Activated T-helper 1 cell treated with anti-CD3 and anti-CD28 coated beads, Interleukin-12 subunit alpha, Interleukin-12 subunit beta, Interleukin-2, Interleukin-4 antibody, amounts not matched to agents 30 ng/mL and 10 ng/mL and 1 ng/mL, durations not matched to agents 14 hours and 24 hours and 36 hours (primary cell): ENCODE measurements at places on chromosomes 5 and 9. TPM values are rescaled to one million over a fixed set of nuclear protein-coding genes. Genes with fewer than 3 reads are reported as not detected.

The SUSD3 gene
- total RNA-seq, result 31.7 and 33.2 TPM in 2 replicates

The DCAF12 gene
- total RNA-seq, result 49.7 and 52.8 TPM in 2 replicates

GRCh38 chr5:135715267-135716055 lies 119.0 kb upstream of the SLC25A48 start:
- no peak for DNase-seq

DNA sequence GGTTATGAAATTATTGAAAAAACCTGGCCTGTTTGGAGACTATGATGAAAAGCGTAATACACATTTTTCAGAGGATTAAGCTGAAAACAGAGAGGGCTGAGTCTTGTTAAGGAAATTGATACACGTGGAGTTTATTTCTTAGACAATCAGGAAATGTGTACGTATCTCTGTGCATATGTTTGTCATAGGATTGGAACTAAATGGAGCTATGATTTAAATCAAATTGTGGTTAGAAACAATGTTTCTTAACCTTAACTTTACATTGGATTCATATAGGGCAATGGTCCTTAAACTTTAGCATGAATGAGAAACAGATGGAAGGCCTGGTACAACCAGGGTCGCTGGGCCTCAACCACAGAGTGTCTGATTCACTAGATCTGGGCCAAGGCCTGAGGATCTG lies 451.6 kb downstream of the CDH18 start:
- no peak for DNase-seq

- no peak for DNase-seq
Observed at GRCh38 chr5:40916226-40916625, 6.9 kb downstream of the C7 start.

GRCh38 chr5:137148159-137148558 lies 351.0 kb downstream of the SPOCK1 start:
- DNase-seq, result no peak

- no peak for DNase-seq
Observed at GRCh38 chr9:33332011-33332410, 41.7 kb downstream of the NFX1 start.

DNA sequence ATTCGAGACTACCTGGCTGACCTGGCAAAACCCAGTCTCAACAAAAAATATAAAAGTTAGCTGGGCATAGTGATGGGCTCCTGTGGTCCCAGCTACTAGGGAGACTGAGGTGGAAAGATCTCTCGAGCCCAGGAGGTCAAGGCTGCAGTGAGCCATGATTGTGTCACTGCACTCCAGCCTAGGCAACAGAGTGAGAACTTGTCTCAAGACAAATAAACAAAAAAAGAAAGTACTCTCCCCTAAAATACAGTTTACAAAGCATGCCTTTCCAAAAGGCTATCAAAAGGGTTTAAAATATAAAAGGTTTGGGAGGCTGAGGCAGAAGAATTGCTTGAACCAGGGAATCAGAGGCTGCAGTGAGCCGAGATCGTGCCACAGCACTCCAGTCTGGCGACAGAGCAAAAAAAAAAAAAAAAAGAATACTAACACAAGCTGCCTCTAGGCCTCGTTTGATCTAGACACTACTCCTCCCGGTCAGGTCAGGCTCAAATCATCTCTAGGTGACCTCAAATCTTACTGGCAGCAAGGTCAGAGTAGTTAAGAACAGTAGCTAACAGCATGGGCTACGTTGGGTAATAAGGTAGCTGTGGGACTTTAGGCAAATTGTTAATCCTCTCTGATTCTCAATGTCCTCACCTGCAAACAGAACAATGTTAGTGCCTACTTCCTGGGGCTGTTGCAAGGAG lies 9.3 kb downstream of the NAIF1 start:
- DNase-seq, result no peak

DNA sequence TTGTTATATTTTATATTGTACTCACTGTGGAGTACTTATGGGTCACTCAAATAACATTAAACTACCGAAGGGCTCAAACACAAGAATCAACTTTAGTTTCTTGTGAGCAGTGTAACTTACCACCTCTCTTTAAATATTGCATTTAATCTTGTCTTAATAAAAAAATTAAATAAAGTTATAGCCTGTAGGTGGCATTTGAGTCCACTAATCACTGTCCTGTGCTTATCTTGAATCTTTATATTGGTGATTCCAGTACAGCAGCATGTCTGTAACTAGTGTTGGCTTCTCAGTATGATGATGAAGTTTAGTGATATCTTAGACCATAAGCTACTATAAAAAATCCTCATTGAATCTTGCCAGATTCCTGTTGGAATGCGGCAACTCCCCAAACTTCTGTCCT lies 313.8 kb downstream of the FAM170A start:
- DNase-seq, result no peak

DNA sequence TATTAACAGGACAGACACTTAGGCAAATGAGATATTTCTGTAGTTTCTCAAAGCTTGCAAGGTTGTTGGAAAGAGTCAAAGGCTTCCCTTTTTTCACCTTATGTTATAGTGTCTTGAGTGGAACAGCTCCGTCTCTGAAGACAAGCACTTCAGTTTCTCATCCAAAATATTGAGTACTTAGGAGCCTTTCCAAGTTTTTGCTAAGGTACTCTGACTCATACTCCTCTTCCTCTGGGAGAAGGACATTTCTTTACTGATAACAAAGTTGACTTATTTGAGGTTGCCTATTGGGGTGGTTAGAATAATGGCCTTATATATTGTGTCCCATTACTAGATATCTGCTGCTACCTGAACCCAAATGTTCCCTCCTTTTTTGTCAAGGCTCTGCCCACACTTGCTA lies 869.6 kb downstream of the MAT2B start:
- DNase-seq, result no peak

GRCh38 chr5:154544646-154545045 lies 66.6 kb upstream of the HAND1 start:
- DNase-seq, result no peak

DNA sequence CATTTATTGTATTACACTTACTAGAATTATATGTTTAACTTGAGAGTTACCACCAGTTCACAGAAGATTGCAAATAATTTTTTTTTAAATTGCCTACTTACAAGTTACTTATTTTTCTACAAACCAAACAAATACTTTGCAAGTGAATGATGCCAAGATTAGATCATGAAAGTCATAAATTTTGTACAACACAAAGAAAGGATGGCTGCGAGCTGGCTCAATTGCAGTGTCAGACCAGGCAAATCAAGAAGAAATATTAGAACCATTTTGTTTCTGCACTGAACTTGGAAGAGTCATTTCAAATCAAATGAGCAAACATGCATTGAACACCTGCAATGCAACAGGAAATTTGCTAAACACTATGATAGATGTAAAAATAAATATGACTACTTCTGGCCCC lies 97.3 kb downstream of the PLCXD3 start:
- no peak for DNase-seq

DNA sequence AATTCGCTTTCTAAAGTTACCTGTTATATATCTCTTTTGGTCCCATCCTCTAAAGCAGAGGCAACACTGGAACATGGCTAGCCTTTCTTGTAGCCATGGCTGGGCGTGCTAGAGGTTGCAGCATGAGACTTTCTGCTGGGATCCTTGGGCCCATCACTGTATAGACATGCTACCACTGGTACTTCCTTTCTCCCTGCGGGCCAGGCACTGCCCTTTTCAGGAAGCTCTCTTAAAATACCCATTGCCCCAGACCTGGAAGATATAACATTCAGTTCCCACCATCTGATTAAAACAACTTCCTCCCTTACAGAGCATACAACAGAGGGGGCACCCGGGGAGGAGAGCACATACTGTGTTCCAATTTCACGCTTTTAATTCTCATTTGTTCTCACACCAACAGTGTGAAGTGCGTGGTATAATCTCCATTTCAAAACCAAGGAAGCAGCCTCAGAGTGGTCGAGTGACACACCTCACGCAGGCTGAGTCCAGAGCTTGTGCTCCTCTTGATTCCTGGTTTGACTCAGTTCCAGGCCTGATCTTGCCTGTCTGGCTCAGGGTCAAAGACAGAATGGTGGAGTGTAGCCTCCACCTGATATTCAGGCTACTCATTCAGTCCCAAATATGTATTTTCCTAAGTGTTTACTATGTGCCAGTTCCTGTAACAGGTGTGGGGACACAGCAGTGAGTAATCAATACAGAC lies 22.6 kb downstream of the PTGS1 start:
- no peak for DNase-seq

DNA sequence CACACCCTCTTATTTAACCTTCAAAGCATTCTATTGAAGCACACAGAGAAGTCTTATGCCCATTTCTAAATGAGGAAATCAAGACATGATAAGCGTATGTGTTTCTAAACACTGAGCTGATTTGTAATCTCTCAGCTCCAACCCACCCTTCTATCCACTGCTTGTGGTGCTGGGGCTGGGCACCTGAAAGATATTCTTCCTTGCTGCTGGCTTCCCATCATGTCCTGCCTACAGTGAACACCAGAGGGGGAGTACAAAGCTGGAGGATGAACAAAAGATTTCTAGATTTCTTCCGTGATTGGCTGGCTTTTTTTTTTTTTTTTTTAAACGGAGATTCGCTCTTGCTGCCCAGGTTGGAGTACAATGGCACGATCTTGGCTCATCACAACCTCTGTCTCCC lies 14.4 kb downstream of the ACTL7A start:
- DNase-seq, result no peak
